ENCODE measurements at places on chromosomes 6 and 20.

GRCh38 chr6:164826831-164827468, 482.5 kb downstream of the C6orf118 start:
- no peak overlapping the region for H3K27ac ChIP-seq
- H3K4me3 ChIP-seq, result no peak overlapping the region
- DNase-seq, result no peak
- H3K36me3 ChIP-seq, result no peaks in the 10 kb centered on the region
- H3K27me3 ChIP-seq, result no peaks in the 10 kb centered on the region

DNA sequence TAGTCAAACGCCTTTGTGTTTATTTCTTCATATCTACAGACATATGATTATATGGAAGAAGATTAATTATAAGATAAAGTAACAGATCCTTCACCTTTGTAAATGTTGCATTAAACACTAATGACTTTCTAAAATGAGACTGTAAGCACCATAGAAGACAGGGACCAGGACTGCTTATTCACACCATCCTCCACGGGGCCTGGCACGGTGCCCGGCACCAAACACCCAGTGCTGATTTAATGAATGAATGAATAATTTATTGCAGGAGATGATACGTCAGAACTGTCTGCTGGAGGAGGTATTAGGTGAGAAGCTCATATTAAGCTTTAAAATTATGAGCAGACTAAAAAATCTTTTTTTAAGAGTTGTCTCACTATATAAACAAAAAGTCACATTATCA, 88.3 kb downstream of the SLX4IP start:
- no peaks in the 10 kb centered on the region for H3K36me3 ChIP-seq
- DNase-seq, result no peak
- peaks cover 8% of the 10 kb centered on the region for H3K4me1 ChIP-seq

- no peaks in the 10 kb centered on the region for H3K27me3 ChIP-seq
- H3K4me3 ChIP-seq, result no peak overlapping the region
Measured at GRCh38 chr6:55293116-55293515, 34.2 kb upstream of the GFRAL start.

DNA sequence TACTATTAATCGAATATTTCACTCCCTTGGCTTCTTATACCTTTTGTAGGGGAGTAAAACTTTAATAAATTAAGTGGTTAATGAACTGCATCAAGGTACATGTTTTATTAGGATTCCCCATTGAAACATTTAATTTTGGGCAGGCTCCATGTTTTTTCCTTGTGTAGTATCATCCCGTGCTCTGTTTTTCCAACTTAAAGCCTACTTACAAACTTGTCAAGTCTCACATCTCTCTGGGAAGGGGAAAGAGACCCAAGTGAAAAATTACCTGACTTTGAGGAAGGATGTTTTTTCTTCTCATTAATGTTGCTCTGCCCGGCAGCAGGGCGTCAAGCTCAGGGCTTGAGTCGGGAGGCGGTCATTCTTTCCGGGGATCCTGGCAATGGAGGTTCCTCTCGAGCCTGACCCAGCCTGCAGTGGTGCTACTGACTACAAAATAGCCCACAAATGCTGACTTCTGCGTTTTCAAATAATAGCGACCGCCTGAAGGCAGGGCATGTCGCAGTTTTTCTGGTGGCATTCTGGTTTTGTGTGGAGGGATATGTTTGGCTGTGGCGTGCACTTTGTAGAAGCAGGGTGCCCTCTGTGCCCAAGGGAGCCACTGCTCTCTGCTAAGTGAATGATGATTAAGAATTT, 2.4 kb downstream of the DSP start:
- H3K27me3 ChIP-seq, result peaks cover 12% of the 10 kb centered on the region
- no peaks in the 10 kb centered on the region for H3K36me3 ChIP-seq
- no peak for DNase-seq
- peak overlapping the region; percentile 17 for H3K4me3 ChIP-seq
- no peak overlapping the region for H3K27ac ChIP-seq

DNA sequence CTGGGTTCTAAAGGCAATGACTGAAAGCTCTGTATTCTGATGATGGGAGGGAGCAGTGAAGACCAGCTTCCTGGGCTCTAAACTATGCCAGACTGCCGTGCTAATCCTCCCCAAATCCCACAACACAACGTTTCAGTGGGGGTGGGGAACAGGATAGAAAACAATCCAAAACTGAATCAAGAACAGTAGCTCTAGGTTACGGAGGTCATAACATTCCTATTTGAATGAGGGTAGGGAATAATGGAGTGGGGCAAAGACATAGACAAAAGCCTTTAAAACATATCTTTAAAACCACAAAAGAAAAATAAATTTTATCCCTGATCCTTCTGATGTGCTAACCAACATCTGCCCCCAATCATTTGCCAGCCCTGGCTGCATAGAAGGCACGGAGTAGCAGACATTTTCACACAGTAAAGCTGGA, 7.8 kb downstream of the USP49 start:
- H3K27me3 ChIP-seq, result no peaks in the 10 kb centered on the region
- H3K4me1 ChIP-seq, result peaks cover 2% of the 10 kb centered on the region
- no peak overlapping the region for H3K4me3 ChIP-seq
- no peak overlapping the region for H3K27ac ChIP-seq

GRCh38 chr6:90870561-90870960, 283.7 kb upstream of the MAP3K7 start:
- no peaks in the 10 kb centered on the region for H3K27me3 ChIP-seq
- no peak overlapping the region for H3K4me3 ChIP-seq
- H3K4me1 ChIP-seq, result no peaks in the 10 kb centered on the region

GRCh38 chr6:7559651-7560385, 18.3 kb downstream of the DSP start:
- H3K4me3 ChIP-seq, result no peak overlapping the region
- H3K27me3 ChIP-seq, result no peaks in the 10 kb centered on the region
- no peaks in the 10 kb centered on the region for H3K4me1 ChIP-seq
- H3K36me3 ChIP-seq, result peaks cover 4% of the 10 kb centered on the region
- no peak for DNase-seq

- no peak for DNase-seq
- no peak overlapping the region for H3K27ac ChIP-seq
- no peak overlapping the region for H3K4me3 ChIP-seq
- H3K36me3 ChIP-seq, result no peaks in the 10 kb centered on the region
Measured at GRCh38 chr20:63074631-63075030, 67.9 kb upstream of the BHLHE23 start.

DNA sequence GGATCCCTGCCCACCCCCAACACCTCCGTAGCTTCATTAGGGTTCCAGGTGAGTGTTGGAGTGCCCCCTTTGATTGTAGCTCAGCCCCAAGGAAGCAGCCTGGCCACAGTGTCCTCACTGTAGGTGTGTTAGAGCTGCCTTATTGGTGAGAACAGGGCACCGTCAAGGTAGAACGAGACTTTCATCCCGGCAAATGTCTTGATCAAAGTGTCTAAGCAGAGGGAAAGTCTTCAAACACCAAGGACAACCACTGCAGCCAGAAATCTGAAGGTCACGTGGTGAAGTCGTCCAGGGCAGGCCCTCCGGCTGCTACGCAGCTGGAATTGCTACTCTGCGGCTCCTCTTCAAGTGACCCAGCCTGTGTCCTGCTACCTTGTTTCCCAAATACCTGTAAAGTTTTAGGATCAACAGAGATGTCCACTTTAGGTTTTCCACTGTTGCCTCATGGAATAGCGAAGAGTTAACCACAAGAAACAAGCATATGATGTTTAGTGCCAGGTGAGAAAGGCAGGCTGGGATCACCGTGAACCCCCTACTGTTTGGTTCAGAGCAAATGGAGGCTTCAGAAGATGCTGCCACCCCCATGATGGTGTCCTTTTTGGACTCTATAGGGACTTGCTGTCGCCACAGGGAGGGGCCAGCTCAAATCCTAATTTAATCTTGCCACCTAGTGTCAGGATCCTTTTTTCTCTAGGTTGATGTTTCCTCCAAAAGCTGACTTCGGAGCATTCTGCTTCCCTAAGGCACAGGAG, 1.7 kb upstream of the DLL1 start:
- H3K27me3 ChIP-seq, result peaks cover 86% of the 10 kb centered on the region
- H3K4me1 ChIP-seq, result peaks cover 4% of the 10 kb centered on the region

- H3K27ac ChIP-seq, result no peak overlapping the region
- no peaks in the 10 kb centered on the region for H3K36me3 ChIP-seq
- H3K27me3 ChIP-seq, result no peaks in the 10 kb centered on the region
- peak; percentile 41 for DNase-seq
- H3K4me1 ChIP-seq, result 0 out of 2 replicates have a peak, but pooled peaks cover 3% of the 10 kb centered on the region
Measured at GRCh38 chr6:131163886-131164285, 28.6 kb downstream of the AKAP7 start.

DNA sequence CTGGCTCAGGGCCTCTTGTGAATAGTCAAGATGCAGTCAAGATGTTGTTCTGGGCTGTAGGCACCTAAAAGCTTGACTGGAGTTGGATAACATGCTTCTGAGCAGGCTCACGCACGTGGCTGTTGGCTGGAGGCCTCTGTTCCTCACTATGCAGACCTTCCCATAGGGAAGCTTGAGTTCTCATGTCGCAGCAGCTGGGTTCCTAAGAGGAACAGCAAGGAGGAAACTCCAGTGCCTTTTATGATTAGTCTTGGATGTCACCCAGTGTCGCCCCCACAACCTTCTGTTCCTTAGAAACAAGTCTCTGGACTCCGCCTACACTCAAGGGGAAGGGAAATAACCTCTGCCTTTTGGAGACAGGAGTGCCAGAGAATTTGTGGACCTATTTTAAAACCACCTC, 210.7 kb downstream of the BCAS1 start:
- H3K4me3 ChIP-seq, result no peak overlapping the region
- no peaks in the 10 kb centered on the region for H3K36me3 ChIP-seq
- no peak for DNase-seq
- peaks cover 6% of the 10 kb centered on the region for H3K4me1 ChIP-seq

- H3K4me1 ChIP-seq, result peaks cover 15% of the 10 kb centered on the region
- no peaks in the 10 kb centered on the region for H3K27me3 ChIP-seq
- H3K4me3 ChIP-seq, result no peak overlapping the region
- peak overlapping the region; percentile 44 for H3K27ac ChIP-seq
- H3K36me3 ChIP-seq, result no peaks in the 10 kb centered on the region
Measured at GRCh38 chr6:14770040-14770439, 475.8 kb upstream of the JARID2 start.

DNA sequence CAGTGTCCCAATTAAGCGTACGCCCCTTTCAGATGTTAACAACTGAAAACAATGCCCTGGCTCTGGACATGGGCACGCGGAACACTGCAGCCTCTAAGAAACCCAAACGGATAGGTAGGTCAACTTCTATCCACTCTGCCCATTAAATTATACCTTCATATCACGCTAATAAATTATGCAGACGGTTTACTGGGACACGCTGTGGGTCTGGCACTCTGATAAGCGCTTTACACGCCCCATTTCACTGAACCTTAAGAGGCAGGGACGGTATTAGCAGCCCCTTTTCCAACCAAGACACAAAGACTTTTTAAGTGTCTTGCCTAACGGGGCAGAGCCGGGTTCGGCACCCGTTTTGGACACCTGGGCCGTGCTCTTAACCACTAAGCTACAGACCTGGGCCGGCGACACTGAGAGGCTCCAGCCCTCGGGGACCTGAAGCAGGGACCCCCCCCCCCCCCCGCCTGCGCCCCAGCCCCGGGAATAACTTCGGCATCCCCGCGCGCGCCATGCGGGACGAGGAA, 744 bp downstream of the STAU1 start:
- H3K36me3 ChIP-seq, result no peaks in the 10 kb centered on the region
- H3K27ac ChIP-seq, result peak overlapping the region; percentile 83
- peak overlapping the region; percentile 75 for H3K4me3 ChIP-seq
- DNase-seq, result no peak
- H3K27me3 ChIP-seq, result no peaks in the 10 kb centered on the region
- no peaks in the 10 kb centered on the region for H3K4me1 ChIP-seq

DNA sequence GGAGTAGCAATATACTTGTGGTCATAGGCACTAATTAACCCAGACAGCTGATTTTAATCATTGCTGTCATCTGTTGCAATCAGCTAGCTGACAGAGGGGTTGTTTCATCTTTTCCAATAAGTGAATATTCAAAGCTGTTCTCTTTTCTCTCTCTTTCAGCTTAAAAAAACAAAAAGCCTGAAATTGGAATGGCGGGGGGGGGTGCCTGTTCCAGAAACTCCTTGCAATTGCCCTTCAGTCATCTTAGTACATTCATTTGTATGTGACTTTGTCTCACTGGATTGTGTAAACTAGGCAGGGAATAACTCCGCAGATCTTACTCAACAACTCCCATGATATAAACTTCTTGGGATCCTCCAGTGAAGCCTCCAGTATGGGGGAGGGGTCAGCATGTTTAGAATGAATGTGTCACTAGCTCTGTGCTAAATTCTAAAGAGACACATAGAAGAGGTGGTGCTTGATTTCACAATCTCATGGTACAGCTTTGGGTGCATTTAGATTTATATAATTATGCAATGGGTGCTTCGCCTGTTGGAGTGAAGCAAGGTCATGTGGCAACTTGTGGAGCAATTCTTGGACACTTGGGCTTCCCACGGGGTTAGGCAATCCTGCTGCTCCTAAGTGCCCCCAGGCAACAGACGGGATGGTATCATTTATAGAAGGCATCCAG, 40.1 kb downstream of the SLC24A3 start:
- no peaks in the 10 kb centered on the region for H3K4me1 ChIP-seq
- H3K27ac ChIP-seq, result no peak overlapping the region
- no peak overlapping the region for H3K4me3 ChIP-seq
- no peak for DNase-seq
- H3K27me3 ChIP-seq, result no peaks in the 10 kb centered on the region

DNA sequence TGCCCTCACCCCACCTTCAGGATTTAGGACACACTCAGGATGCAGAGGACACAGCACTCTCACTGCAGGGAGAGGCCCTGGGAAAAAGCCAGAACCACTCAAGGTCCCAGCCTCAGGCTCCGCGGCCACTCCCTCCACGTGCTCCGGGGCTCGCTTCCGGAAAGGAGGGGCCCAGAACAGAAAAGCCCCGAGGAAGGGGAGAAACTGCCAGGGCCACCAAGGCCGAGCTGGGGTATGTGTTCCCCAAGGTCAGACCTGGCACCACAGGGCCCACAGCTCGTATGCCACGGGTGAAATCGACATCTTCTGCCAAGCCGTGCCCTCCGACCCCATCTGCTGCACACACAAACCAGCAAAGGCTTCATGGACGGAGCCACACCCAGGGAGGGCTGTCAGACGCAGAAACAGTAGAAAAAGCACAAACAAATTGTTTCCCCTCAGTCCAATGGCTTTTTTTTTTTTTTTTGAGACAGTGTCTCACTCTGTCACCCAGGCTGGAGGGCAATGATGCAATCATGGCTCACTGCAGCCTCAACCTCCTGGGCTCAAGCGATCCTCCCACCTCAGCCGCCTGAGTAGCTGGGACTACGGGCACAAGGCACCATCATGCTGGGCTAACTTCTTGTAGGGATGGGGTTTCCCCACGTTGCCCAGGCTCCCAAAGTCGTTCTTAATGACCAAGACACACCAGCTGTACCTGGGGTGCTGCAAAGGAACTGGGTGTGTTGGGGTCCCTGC, 33.4 kb downstream of the SLC2A4RG start:
- peak; percentile 11 for DNase-seq
- no peak overlapping the region for H3K27ac ChIP-seq
- H3K4me3 ChIP-seq, result no peak overlapping the region
- no peaks in the 10 kb centered on the region for H3K27me3 ChIP-seq

GRCh38 chr6:40355066-40355465, 232.1 kb downstream of the LRFN2 start:
- H3K27me3 ChIP-seq, result no peaks in the 10 kb centered on the region
- no peak overlapping the region for H3K4me3 ChIP-seq
- no peak overlapping the region for H3K27ac ChIP-seq
- H3K4me1 ChIP-seq, result no peaks in the 10 kb centered on the region
- no peaks in the 10 kb centered on the region for H3K36me3 ChIP-seq
